GM03348 (cell line): ENCODE measurements at places on chromosomes 16 and 17.

DNA sequence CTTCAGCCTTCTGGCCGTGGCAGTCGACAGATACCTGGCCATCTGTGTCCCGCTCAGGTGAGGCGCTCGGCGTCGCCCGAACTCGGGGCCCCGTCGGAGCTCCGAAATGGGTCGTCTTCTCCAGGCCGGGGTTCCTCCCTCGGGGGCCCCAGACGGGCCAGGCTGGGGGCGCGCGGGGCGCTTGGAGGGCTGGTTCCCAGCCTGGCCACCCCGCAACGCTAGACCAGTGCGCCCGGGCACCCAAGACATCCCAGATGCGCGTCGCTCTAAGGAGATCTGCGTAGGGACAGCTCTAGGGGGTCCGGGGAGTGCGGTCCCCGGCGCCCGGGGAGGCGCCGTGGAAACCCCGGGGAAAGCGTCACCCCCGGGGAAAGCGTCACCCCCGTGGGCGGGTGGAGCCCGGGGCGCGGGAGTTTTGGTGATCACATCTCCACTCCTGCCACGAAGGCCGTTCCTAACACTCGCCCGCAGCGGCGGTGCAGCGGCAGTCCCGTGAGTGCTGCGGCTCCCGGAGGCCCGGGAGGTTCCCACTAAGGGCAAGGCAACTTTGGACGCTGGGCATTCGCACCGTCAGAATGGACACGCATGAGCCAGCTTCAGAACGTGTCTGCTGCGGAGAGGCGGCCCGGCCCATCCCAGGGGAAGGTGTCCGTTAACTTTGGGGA, 729 bp downstream of the ADORA2B start:
- DNase-seq: peak; percentile 32

- no peak for DNase-seq
Measured at GRCh38 chr16:58499092-58499511, 841 bp upstream of the NDRG4 start.

DNA sequence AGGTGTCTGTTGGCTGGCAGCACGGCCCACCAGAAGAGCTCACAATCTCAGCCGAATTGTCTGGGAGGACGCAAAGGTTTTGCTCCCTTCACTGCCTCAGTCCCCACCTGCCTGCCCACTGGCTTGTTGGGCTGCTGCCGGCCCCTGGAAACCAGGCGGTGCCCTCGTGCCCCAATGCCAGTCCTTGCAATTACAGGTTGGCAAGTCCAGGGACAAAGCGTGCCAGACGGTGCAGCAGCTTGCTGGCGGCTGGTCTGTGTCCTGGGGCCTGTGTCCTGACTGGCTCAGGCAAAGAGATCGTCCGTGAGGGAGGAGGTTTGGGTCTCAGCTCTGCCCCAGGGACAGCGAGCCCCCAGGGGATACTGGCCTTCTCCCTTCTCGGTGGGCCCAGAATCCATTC, 24.6 kb upstream of the SPNS2 start:
- DNase-seq: no peak

DNA sequence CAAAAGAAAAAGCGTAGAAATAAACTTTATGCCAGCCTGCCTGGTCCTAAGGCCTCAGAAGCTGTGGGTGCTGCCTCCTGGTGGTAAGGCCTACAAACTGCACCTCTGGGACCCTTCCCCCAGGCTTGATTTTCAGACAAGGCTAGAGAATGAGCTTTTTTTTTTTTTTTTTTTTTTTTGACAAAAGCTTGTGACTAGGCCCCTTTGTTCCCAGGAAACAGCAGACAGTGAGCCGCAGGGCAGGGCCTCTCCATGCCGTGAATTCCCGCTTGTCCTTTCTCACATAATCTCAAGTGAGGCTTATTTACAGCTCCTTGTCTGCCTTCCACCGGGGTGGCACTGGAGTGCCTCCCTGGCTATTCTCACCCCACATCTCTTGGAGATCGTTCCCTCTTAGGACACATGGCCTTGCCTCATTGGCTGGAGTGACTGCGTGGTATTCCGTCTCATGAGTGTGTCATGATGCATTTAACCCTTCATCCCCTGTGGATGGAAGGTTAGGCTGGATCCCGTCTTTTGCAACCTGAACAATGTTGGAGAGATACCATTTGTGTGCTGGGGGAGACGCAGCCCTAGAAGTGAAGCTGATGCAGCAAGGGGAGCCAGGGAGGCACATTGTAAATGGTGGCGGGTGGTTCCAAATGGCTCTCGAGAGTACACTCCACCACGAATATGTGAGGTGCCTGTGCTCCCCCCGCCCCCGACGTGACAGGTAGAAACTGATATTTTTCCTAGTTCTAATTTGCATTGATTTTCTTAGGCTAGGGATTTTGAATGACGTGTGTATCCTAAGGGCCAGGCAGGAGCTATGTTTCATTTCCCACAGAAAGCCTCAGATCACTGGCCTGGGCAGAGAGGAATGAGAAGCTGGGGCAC, 49.6 kb downstream of the USP22 start:
- peak; percentile 94 for DNase-seq

DNA sequence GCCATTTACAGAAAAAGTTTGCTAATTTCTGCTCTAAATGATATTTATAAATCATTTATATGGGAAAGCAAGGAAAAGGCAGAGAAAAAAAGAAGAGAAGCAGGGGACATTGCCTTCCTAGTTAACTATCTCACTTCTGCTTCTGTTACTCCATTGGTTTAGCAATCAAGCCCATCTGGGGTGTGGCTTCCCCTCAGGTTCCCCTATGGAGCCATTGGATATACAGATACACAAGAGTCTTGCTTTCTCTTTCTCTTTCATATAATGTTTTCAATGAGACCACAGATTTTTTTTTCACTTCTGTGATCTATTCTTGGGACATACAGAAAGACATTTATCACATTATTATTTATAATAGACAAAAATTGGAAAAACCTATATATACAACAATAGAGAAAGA, 105.6 kb upstream of the TOM1L1 start:
- no peak for DNase-seq

GRCh38 chr16:379183-379960, 2.4 kb downstream of the PGAP6 start:
- no peak for DNase-seq

DNA sequence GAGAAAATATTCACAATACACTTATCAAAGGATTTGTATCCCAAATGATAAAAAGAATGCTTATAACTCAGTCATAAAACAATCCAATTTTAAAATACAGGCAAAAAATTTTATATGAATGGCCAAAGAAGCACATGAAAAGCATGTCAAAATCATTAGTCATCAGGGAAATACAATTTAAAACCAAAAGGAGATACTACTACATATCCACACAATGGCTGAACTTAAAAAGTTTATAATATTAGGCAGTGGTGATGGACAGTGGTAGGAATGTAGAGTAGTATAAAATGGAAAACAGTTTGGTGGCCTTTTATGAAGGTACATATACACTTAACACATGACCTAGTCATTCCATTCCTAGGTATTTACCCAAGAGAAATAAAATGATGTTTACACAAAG, 12.2 kb downstream of the CMC2 start:
- no peak for DNase-seq

DNA sequence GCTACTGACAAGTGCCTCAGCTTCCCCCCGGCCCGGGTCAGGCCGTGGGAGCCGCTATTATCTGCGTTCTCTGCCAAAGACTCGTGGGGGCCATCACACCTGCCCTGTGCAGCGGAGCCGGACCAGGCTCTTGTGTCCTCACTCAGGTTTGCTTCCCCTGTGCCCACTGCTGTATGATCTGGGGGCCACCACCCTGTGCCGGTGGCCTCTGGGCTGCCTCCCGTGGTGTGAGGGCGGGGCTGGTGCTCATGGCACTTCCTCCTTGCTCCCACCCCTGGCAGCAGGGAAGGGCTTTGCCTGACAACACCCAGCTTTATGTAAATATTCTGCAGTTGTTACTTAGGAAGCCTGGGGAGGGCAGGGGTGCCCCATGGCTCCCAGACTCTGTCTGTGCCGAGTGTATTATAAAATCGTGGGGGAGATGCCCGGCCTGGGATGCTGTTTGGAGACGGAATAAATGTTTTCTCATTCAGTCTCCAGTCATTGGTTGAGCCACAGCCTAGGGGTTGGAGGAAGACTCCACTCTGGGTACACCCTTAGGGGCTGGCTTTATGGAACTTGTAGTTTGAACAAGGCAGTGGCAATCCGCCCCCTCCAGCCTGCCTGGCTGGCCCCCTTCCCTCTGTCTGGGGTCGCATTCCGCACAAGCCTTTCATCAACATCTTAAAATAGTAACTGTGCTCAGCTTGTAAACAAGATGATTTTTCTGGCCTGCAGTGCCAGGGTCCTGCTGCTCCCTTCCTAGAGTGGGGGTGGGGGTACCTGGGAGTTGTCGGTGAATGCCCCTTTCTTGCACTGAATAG, 4.1 kb downstream of the SYNGR2 start:
- no peak for DNase-seq

GRCh38 chr17:80455336-80455710, 21.1 kb downstream of the NPTX1 start:
- peak; percentile 78 for DNase-seq

DNA sequence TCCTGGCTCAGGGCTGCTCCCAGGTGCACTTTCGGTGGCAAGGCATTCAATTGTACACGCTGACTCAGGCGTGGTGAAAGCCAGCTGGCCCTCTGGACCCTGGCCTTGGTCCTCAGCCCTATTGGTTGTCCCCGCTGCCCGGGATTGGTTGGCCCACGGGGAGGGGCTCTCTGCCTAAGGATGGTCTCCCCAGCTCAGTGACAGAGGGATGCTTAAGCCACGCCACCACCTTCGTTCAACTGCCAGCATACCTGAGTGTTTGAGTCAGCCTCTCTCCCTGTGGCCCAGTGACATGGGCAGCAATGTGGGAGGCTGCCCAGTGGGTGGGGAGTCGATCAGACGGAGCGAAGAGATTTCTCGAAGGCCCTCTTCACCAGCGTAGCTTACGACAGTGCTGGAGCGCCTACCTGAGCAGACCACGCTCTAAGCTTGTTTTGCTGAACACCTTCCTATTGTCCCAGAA, 30.3 kb downstream of the IRF8 start:
- no peak for DNase-seq

DNA sequence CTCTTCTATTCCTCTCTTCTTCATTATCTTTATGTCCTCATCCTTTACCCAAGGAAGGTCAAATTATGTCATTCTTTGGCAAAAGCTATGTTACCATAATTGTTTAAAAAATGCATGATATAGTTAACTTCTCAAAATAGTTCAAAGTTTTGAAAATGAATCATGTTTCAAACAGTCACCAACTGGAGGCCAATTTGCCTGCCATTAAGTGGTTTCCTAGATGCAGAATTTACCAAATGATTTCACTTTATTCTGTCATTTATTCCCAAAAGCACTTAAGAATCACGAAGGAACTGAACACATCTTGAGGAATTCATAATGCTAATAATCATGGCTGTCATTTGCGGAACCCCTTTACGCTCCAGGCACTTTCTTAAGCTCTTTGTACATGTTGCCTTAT, 190.9 kb upstream of the CDH11 start:
- peak; percentile 25 for DNase-seq

DNA sequence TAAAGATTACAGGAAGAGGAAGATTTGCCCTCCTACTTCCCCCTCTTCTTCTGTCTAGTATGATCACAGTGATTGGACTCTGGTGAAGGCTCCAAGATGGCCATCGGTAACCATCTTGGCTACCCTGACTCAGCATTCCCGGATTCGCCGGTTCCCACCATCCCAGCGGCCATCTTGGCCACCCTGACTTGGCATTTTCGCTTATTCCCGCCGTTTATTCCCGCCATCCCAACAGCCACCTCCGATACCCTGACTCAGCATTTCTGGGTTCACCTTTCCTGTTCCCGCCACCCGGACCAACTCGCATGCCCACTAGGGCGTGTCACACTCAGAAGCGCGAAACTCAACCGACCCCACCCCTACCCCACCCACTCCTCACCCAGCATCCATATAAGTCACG, 95.4 kb upstream of the GRIN2A start:
- DNase-seq: no peak

GRCh38 chr16:56609463-56609921, 1.1 kb downstream of the MT2A start:
- peak; percentile 60 for DNase-seq

GRCh38 chr17:35795007-35795870, at the start of gene MMP28:
Gene MMP28, minus strand, starts transcription at chr17:35795641. Its CDS starts 264 bp downstream, at chr17:35795377.
- DNase-seq: peak; percentile 79

DNA sequence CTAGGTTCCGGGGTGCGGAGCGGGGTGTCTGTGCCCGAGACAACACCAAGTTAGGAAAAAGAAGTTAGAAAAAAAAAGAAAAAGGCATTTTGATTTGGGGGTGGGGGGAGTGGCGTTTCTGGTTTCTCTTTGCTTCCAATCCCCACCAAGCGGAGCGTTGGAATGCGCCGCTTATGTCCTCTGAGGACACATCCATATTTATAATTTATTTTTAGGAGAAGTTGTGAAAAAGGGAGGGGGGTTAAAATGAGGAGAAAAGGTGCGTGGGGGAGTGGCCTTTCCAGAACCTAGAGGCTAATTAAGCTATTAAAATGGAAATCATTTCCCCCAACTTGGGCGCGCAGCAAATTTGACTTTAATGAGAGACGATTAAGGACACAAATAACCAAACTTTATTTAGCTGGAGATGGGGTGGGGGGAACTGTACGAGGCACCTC, 232.1 kb downstream of the MRTFB start:
- peak; percentile 47 for DNase-seq

DNA sequence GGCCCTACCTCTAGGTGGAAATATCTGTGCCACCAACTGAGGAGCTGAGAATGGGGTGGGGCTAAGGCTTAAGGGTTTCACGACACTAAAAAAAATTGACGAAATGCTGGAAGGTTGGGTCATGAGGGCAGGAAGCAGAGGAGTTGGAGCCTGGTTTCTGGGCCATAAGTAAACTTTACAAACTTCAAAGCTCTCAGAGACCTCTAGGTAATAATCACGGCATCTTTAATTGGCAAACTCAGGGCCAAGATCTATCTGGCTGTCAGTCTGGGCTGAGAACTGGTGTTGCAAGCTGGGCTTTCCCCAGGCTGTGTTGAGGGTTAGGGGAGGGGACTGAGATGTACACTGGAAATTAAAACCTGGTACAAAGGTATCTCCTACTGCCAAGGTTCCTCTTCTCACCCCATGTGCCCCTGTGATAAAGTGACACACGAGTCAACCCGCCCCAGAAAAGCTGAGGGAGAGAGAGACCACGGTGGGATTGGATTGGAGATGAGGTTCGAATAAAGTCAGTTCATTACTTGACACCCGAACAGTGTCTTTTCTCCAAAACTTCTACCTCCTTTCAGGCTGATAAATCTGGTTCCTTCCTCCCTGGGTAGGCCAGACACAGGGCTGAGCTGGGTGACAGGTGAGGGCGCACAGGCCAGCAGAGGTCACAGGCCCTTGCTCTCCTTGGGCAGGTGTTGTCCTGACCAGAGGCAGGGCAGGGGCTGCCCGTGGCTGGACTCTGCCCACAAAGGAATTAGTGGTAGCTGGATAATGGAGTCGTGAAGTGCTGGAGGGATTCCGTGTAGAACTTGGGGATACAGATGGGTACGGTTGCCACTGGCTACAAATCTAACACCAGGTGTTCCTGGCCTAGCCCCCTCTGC, 4.0 kb upstream of the ZNF768 start:
- DNase-seq: no peak

GRCh38 chr17:71919186-71919585, 201.6 kb upstream of the SOX9 start:
- DNase-seq: no peak

DNA sequence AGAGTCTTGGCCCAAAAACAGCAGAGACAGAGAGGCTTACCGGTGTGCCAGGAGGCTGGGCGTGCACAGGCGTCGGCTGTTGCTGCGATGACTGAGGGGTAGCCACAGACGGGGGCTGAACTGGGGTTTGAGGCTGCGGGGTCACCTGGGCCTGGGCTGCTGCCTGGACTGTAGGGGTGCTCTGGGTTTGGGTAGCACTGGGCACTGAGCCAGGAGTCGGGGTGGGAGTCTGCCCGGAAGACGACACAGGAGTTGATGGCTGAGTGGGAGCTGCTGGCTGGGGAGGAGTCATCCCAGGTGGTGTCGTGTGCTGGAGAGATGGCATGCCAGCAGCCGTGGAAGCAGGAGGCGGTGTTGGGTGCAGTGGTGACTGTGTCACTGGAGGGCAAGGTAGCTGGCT, 53.2 kb upstream of the TRAP1 start:
- no peak for DNase-seq
